Stimulated activated memory B cell treated with anti-CD40 and anti-IgM and Interleukin-4, amounts not matched to agents 10 μg/mL and 1 μg/mL and 100 μg/mL, for 72 hours (primary cell): ENCODE measurements at places on chromosomes 16 and 17.

- no peak for ATAC-seq
These were observed 79.9 kb upstream of the MON1B start for GRCh38 chr16:77111056-77111565.

- ATAC-seq: no peak
These were observed 25.8 kb upstream of the IRF8 start for GRCh38 chr16:85873153-85873552.

DNA sequence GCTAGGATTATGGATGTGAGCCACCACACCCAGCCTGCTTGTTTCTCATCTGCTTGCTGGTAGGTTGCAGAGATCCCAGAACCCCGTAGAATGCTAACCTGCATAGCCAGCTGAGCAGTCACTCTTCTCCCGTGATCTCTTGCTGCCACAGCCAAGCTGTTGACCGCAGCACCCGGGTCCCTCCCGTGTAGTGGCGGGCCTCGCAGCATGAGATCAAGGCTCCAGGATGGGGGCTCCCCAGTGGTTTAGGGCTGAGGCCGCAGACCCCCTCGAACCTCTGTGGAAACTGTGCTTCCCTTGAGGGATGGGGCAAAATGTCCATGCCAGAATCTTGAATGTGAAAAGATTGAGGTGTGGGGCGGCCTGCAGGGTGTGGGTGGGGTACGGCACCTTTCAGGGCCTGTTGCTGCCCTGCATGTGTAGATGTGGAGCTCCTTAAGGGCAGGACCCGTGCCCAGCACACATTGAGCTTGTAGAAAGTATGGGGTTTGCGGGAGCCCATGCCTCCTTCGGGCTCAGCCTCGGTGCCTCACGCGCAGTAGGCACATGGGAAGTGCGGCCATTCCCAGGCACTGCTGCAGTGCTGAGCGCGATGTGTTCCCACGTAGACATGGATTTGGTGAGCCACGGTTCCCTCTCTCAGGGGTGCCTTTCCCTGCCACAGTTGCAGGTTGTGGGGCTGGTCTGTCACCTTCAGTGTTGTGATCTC lies 99.9 kb downstream of the BANP start:
- no peak for ATAC-seq

DNA sequence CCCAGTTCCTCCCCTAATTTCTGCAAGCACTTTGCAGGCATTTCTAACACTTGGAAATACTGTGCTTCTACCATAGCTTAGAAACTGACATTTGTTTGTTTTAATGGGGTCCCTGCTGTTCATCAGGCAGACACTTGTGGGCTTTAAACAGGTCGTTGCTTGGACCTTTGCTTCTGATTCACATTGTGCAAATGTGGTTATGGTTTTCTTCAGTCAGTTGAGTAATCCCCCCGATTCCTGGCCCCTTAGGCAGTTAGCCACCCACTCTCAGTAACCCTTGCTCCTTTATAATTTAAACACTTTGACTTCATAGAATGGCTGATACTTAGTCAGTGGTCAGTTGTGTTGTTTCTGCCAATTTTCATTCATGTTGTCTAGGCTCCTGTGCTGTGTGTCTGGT lies 39.4 kb downstream of the SLC47A1 start:
- no peak for ATAC-seq

DNA sequence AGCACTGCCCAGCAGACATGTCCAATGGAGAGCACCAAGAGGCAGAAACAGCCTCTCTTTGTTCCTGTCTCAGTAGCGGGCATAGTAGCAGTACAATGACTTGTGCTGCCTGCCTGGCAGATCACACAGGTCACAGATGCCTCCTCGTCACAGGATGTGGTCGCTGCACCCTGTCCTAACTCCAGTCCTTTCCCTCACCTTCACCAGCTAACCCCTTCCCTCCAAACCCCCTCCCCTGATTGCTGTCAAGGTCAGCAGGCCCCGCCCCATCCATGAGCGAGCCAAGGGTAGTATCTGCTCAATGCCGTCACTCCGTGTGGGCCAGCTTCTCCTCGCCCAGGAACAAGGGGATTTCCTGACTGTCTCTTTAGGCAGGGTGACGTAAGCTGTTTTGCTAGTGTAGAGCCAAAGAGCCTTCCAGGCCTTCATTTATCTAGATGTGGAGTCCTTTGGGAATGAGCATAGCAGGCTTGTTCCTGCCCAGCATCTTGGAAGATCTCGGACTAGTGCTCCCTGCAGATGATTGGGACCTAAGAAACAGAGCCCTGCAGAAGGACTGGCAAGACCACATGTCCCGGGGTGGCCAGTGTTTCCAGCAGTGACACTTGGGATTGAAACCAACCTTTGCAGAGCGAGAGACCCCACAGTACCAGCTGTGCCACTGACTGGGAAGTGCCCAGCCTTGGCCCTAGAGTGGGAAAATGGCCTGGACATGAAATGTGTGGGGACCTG lies 75.9 kb upstream of the TNRC6C start:
- ATAC-seq: peak; percentile 83

- ATAC-seq: no peak
These were observed 6.2 kb downstream of the RHBDL3 start for GRCh38 chr17:32271844-32272243.

- no peak for ATAC-seq
These were observed 6.0 kb upstream of the ARL5C start for GRCh38 chr17:39171933-39172332.
